Aortic smooth muscle cell (primary cell): ENCODE measurements at places on chromosomes 7 and 10. TPM values are rescaled to one million over a fixed set of nuclear protein-coding genes. Genes with fewer than 3 reads are reported as not detected.

PIP gene
- total RNA-seq = not detected in 2 replicates

FAM20C gene
- total RNA-seq = 71.9 and 93.0 TPM in 2 replicates

MYO1G gene
- total RNA-seq = under 0.01 TPM in 2 replicates

SPAM1 gene
- total RNA-seq = not detected in 2 replicates

SPDYE2 gene
- not detected in 2 replicates for total RNA-seq

SFTPA2 gene
- total RNA-seq = not detected in 2 replicates

ELAPOR2 gene
- total RNA-seq = 3.3 and 7.8 TPM in 2 replicates

SBDS gene
- total RNA-seq = 118 and 129 TPM in 2 replicates

SNX10 gene
- total RNA-seq = 0.13 TPM in 1 of 2 replicates, not detected in the other

KEL gene
- not detected in 2 replicates for total RNA-seq

CYP2C19 gene
- total RNA-seq = not detected in 2 replicates

GIMAP7 gene
- 0.44 and 1.8 TPM in 2 replicates for total RNA-seq
